ENCODE measurements at places on chromosomes 11 and 22.

GRCh38 chr11:60772666-60773065 lies 12.5 kb upstream of the MS4A10 start:
- DNase-seq: no peak

GRCh38 chr11:73553266-73553665 lies 44.6 kb downstream of the FAM168A start:
- DNase-seq: no peak

DNA sequence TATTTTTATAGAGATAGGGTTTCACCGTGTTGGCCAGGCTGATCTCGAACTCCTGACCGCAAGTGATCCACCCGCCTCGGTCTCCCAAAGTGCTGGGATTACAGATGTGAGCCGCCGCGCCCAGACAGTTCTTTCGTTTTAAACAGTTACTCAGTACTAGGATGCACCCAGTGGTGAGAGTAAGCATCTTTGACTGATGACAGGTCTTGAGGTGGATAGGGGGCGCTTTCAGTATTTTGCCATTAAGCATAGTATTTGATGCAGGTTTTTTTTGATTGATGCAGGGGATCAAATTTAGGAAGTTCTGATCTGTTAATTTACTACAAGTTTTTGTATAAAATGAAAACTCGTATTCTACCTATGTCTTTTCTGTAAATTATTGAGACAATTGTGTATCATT lies 13.2 kb upstream of the TRIM34 start:
- DNase-seq: no peak

GRCh38 chr11:60389279-60389910 lies 6.9 kb upstream of the MS4A14 start:
- peak; percentile 39 for DNase-seq

- peak; percentile 94 for DNase-seq
Measured at GRCh38 chr11:126303623-126304456, at the start of gene DCPS. TSS of gene DCPS (plus strand) at chr11:126304060. CDS start at chr11:126304081, 21 bp downstream.

GRCh38 chr11:130571519-130571918 lies 123.1 kb downstream of the ADAMTS15 start:
- no peak for DNase-seq

- DNase-seq: no peak
Measured at GRCh38 chr11:67694875-67695555, 20.6 kb upstream of the ALDH3B2 start.

- peak; percentile 82 for DNase-seq
Measured at GRCh38 chr11:18115360-18116127, 9.7 kb upstream of the SAAL1 start.

DNA sequence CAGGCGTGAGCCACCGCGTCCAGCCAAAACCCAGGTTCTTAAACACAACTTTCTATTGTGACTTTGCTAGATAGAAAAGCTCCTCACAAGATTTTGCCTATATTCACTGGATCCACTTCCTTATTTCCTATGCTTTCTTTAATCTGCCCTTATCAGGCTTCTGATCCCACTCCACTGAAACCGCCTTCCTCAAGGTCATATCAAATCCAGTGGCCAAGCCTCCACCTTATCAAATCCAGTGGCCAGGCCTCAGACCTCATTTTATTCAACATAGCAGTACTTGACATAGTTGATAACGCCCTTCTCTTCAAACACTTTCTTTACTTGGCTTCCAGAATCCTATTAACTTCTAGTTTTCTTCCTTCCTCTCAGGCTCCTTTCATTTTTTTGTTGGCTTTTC lies 29.5 kb downstream of the DIXDC1 start:
- DNase-seq: peak; percentile 49

- peak; percentile 89 for DNase-seq
Measured at GRCh38 chr11:63491636-63492372, 837 bp upstream of the PLAAT5 start.

GRCh38 chr22:30889268-30889995 lies 79.1 kb downstream of the MORC2 start:
- DNase-seq: no peak

GRCh38 chr22:32103658-32104315 lies 55.3 kb downstream of the C22orf42 start:
- DNase-seq: peak; percentile 53

- DNase-seq: no peak
Measured at GRCh38 chr11:19800714-19801519, 88.3 kb downstream of the NAV2 start.

DNA sequence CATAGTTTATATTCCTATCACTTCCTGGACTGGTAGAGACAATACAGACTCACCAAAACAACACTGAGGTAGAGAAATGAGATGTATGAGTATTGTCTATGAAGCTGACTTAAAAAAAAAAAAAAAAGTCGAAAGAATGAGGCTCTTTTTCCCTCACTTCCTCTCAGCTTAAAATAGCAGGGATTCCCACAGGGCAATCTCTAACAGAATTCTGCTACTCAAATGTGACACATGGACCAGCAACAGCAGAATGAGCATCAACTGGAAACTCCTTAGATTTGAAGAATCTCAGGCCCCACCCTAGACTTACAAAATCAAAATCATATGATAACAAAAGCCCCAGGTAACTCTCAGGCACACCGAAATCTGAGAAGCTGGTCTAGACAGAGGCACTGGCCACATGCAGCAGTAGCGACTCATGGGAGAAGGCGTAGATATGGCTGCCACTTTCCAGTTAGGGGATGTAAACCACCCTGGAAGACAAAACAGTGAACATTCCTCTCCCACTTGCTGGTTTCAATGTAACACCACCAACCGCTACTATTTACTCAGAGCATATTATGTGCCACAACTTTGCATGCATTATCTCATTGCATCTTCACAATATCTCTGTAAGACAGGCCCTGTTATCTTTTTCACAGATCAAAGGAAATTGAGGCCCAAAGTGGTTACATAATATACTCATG lies 128.0 kb downstream of the RBFOX2 start:
- DNase-seq: peak; percentile 57

GRCh38 chr22:27490080-27490479 lies 311.5 kb downstream of the MN1 start:
- DNase-seq: no peak

- DNase-seq: no peak
Measured at GRCh38 chr11:96084610-96085318, 160.9 kb upstream of the MTMR2 start.

GRCh38 chr22:23068096-23068831 lies 2.1 kb upstream of the GNAZ start:
- no peak for DNase-seq

DNA sequence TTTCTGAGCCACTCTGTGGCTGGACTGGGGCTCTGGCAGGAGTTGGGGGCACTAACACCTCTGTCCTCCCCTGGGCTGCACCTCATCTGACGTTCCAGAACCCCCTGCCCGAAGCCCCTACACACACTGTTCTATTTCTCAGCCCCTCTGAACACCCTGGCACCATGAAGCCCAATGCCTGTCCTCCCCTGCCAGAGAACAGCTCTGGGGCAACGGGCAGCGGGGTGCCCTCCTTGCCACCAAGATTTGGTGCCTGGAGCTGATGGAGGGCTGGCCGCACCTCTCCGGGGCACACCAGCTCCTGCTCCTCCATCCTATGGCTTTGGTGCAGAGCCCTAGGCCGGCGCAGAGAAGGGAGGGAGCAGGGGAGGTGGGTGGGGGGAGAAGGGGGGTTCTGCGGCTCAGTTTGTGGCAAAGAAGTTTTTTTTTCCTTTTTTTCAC lies 16.3 kb downstream of the DUSP8 start:
- DNase-seq: no peak

- DNase-seq: no peak
Measured at GRCh38 chr22:46224044-46224897, 25.8 kb downstream of the CDPF1 start.

DNA sequence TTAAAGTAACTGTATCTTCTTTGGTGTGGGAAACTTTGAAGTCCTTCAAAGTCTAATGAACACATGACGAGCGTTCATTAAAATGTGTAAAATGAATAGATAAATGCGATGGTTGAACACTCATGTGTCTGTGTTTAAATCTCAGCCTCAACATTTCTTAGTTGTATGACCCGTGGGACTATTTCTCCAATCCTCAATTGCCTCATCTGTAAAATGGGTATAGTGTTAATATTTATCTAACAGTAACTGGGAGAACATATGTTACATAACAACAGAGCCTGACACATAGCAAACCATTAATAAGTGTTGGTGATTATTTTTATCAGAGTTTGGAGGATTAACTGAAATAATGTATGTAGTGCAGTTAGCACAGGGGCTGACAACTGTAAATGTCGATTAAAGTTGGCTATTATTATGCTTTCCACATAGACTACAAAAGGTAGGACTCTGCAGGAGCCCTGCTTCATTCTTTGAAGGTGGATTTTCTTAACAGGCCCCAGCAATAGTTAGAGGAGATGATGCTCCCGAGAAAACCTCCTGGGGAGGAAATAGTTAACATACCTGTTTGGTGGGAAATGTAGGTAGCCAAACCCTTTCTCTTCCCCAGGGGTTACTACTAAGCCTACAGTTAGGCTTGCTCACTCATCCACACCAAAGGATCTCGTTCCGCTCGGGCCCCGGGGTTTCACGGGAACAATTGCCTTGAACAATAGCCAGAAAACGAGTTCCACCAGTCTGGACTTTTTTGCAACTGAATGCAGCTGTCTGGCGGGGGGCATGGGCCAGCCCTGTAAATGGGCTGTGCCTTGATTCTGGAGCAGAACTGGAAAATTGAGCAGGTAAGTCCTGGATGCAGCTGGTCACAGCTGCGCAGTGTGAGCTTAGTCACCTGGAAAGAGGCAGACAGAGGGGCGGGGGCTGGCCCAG lies 133.4 kb downstream of the DBX1 start:
- DNase-seq: no peak

DNA sequence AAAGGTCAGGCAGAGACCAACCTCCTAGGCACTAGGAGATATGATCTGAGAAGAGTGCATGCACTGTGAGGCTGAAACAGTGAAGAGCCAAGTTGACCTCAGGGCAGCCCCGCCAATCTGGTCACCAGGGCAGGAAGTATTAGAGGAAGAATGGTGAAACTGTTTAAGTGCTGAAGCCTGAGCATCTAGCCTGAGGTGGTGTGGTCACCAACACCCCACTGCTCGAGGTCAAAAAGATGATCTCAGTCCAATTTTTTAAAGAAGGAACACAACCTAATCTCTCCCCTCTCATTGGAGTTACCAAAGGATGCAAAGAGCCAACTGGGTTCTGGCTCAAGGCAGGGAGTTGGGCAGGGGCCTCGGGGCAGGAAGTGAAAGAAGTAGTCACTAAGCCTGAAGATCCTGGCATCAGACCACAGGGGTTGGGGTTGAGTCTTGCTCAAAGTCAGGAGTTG lies 4.0 kb downstream of the APBB1 start:
- no peak for DNase-seq

DNA sequence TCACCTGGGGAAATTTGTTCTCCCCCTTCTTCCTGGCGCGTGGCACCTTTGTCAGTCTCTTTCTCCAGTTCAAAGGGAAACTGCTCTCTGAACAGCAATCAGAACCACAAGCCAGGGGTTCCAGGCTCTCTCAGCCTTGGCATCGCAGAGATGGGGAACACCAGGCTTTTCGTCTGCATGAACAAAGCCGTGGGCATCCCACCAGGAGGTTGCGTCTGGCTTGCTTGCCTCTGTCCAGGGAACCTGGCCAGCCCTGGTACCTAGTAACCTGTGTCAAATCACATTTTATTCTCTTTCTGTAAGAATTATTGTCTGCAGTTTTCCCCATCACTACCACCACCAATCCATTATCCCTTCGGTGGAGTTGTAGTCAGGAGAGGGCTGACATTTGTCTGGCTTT lies 107.0 kb downstream of the WNT7B start:
- DNase-seq: no peak

DNA sequence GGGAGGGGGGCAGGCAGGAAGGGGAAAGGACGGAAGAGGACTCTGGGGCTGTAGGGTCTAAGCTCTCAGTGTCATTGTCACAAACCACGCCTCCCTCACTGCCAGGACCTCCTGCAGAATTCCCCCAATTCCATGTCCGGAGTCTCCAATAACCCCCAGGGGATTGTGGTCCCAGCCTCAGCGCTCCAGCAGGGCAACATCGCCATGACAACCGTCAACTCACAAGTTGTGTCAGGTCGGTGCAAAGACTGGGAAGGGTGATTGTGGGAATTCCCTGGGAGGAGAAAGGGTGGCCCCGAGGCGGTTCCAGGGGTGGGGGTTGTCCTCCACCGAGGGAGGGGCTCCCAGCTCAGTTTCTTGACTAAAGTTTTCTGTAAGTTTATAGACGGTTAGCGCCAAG lies 86.0 kb downstream of the FEZ1 start:
- no peak for DNase-seq

DNA sequence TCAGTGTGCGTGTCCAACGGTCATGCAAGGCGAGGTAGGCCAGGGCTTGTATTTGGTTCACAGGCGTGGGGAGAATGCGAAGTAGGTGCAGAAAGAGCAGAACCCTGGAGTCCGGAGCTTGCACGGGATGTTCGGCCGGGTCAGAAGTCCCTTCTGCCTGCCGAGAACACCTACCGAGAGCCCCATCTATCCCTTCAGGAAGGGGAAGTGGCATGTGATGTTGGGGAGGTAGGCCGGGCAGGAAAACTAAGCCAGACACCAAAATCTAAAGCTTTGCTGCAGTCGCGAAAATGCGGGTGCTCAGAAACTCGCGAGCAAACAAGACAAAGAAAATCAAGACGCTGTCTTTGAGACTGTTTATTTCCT lies 435 bp upstream of the TAF6L start:
- DNase-seq: peak; percentile 69

Measured in hematopoietic multipotent progenitor cell treated with erythropoietin and hydrocortisone succinate and interleukin-3 and kit ligand, for 4 days (in vitro differentiated cells).